ENCODE measurements at places on chromosomes 3 and 15.

DNA sequence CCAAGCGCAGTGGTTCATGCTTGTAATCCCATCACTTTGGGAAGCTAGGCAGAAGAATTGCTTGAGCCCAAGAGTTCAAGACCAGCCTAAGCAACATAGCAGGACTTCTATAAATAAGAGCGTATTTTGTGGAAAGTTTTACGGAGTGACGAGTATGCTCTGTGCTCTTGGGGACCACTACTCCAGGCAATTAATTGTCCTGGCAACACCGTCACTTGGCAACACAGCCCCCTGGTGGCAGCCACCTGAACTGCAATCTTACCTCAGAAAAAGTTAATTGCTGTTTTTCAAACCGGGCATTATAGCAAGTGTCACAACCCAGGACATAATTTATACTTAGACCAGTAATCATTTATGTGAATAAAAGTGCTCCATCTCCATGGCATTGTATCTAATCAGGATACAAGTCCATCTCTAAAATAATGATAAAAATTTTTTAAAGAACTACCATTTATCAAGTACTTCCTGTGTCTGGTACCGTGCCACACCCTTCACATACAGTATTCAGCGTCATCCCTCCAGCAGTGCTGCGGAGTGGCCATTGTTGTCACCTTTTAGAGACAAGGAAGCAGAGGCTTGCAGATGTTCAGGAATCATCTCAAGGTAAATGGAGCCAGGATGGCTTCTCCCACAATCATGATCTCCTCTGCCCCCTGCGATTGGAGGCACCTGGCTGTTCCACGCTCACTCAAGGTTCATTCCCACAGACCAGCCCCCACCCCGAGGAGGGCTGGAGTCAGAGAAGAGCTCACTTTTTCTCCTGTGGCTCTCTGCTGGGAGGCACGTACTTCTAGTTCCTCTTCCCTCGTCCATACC is 34.5 kb downstream of the PLA2G4D start:
- H3K36me3 ChIP-seq: no peaks in the 10 kb centered on the region
- no peaks in the 10 kb centered on the region for H3K27me3 ChIP-seq
- no peak overlapping the region for H3K27ac ChIP-seq

DNA sequence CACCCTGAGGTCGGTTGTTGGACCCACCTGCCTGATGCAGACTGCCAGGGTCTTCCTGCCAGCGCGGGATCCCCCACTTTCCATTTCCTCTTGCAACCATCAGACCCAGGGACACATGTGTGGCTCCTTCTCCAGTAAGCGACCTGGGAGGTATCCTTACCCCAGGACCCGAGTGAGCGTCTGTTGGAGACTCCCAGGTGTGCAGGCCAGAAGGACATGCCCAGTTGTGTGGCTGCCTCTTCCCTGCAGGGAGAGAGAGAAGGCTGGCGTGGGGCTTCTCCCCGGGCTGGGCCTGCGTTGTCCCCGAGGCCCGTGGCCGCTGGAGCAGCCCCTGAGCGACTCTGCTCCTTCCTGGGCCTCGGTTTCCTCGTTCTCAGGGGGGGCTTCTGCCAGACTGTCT is 56.8 kb downstream of the APBA2 start:
- H3K36me3 ChIP-seq: no peaks in the 10 kb centered on the region
- no peaks in the 10 kb centered on the region for H3K27me3 ChIP-seq
- H3K4me3 ChIP-seq: no peak overlapping the region
- H3K27ac ChIP-seq: no peak overlapping the region
- no peaks in the 10 kb centered on the region for H3K4me1 ChIP-seq

DNA sequence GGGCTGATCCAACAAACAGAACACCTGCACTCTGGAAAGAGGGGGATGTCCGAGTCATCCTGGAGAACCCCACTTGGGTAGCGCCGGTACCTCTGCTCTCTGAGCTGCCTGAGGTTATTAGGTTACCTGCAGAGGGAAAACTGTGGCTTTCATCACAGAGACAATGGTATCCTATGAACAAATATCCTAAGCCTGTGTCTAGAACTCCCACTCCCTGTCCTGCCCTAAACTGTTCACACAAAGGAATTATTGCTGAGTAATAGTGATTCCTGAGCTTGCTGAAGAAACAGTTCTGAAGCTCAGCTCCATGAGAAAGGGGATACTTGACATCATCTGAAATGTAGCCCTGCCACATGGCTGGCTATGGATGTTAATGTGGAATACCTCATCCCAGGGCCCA is 31.9 kb upstream of the WNT5A start:
- peaks cover 2% of the 10 kb centered on the region for H3K4me1 ChIP-seq
- no peak overlapping the region for H3K27ac ChIP-seq
- H3K36me3 ChIP-seq: no peaks in the 10 kb centered on the region
- no peak for DNase-seq
- H3K27me3 ChIP-seq: no peaks in the 10 kb centered on the region
- no peak overlapping the region for H3K4me3 ChIP-seq

- no peaks in the 10 kb centered on the region for H3K27me3 ChIP-seq
- no peaks in the 10 kb centered on the region for H3K4me1 ChIP-seq
- H3K27ac ChIP-seq: no peak overlapping the region
- no peaks in the 10 kb centered on the region for H3K36me3 ChIP-seq
Measured at GRCh38 chr3:187025656-187026316, 95.5 kb downstream of the ST6GAL1 start.

GRCh38 chr3:195542698-195543499 is at the start of gene PPP1R2:
Gene PPP1R2, minus strand, starts transcription at chr3:195543325. Its CDS starts 300 bp downstream, at chr3:195543025.
- no peaks in the 10 kb centered on the region for H3K36me3 ChIP-seq
- DNase-seq: peak; percentile 61
- no peaks in the 10 kb centered on the region for H3K27me3 ChIP-seq
- peak within 1 kb of the TSS; percentile 60 for H3K4me3 ChIP-seq

DNA sequence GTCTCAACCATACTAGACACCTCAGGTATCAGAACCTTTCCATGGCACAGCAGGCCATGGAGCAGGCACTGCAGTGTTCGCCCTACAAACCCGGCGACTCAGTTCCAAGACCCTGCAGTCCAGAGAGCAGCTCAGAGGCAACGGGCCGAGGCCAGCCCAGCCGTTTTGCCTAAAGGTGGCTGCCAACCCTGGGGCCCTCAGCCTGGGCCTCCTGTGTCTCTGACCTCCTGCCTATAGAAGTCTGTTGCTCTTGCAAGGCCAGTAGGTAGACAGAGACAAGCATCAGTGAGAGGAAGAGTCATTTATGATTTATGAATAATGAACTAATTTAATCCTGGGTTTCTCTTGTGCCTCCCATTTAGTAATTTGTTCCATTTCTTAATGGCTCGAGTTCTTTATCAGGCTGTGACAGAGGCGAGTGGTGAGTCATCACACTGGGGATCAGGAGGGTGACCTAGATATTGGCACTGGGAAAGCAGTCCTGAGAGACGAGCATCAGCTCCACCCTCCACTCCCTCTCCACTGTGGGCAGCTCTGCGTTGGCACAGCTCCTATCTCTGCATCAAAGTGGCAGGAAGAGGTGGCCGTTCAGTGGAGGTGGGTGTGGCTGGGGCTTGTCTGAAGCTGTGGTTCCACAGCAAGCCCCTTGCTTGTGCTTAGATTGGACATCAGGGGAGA is 79.8 kb downstream of the ABHD5 start:
- no peaks in the 10 kb centered on the region for H3K36me3 ChIP-seq
- no peak for DNase-seq
- peaks cover 4% of the 10 kb centered on the region for H3K4me1 ChIP-seq
- H3K27ac ChIP-seq: no peak overlapping the region

DNA sequence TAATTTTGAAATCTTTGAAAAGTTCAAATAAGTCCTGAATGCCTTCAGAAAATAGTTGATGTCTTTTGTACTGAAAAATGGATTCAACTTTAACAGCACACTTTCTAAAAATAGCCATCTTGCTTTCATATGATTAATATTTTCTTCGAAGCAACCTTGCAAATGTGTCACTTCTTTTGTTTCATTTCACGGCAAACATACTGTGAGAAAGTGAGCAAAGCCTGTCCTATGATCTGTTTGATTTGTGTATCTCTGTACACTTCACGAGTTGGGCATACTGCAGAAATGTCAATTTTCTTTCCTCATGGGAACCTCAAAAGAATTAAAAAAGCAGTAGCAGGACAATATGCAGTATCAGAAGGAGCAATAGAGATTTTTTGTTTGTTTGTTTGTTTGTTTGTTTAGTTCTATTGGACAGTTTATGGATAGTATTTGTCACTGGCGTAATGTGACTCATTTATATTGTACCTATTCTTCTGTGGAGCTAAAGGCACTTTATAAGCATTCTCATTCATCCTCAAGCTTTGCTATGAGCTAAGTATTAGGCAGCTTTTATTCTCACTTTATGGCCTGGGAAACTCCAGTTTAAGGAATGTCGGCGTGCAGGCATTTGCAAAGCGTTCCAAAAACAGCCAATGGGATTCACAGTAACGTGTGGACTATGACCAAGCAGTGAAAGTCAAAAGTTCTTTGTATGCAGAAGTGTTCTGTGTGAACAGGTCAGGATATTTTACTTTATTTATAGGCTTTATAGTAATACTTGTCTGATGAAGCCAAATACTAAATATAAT is 572.0 kb downstream of the NAALADL2 start:
- H3K4me3 ChIP-seq: no peak overlapping the region
- no peak for DNase-seq
- no peaks in the 10 kb centered on the region for H3K27me3 ChIP-seq
- no peaks in the 10 kb centered on the region for H3K4me1 ChIP-seq

DNA sequence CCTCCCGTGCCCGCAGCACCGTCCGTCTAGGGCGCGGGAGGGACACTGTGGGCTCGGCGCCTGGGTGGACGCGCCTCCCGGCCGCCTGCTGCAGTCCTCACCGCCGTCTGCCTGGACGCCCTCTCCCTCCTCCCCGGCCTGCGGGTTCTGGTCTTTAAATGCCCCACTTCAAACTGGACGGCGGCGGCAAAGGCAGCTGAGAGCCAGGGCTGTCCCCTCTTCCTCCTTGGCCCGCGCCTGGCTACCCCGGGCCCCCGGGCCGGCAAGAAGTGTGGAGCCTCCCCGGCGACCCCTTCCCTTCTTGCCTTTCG is 426 bp downstream of the CBLB start:
- H3K27ac ChIP-seq: no peak overlapping the region
- no peaks in the 10 kb centered on the region for H3K36me3 ChIP-seq
- peak overlapping the region; percentile 81 for H3K4me3 ChIP-seq

DNA sequence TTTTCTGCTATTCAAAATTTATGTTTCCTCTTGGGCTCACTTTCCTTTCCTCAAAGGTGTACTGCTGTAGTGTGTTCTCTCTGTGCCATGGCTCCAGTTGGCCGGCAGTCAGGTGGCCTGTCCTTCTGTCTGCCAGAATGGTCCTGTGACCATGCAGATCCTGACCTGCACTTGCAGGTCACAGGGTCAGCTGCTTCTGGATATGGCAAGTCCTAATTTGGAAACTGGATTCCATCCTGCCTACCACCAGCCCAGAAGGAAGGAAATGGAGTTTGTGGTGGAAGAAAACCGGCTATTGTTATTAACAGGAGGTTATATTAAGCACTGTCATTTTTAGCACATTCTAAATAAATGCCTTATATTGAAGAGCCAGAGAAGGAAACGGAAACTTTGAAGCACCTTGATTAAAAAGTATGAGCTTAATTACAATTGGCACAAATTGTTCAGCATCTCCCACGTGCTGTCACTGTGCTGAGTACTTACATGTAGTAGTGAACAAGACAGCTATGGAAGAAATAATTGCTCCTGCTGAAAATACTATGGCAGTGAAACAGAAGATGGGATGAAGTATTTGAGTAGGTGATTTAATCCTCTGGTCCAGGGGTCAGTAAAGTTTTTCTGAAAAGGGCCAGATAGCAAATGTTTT is 362.8 kb downstream of the PTPRG start:
- H3K27me3 ChIP-seq: no peaks in the 10 kb centered on the region
- H3K27ac ChIP-seq: no peak overlapping the region
- no peak for DNase-seq
- peaks cover 7% of the 10 kb centered on the region for H3K4me1 ChIP-seq

DNA sequence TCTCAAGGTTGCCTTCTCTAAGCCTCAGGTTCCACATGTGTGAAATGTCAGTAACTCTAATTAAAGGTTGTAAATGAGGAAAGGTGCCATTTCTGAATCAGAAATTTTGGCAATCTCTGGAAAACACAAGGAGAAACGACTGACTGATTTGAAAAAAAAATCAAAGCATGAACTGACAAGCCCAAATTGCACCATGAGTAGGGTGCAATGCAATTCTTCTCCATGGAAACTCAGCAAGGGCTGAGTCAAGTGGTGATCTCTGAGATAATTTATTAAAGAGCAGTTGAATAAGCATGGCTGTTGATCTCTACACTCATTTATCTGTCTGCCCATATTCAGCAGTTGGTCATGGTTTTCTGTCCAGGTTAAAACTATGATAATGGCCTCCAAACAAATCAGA is 201.6 kb upstream of the CMC1 start:
- no peaks in the 10 kb centered on the region for H3K4me1 ChIP-seq
- H3K36me3 ChIP-seq: no peaks in the 10 kb centered on the region
- no peak overlapping the region for H3K4me3 ChIP-seq
- H3K27ac ChIP-seq: no peak overlapping the region

DNA sequence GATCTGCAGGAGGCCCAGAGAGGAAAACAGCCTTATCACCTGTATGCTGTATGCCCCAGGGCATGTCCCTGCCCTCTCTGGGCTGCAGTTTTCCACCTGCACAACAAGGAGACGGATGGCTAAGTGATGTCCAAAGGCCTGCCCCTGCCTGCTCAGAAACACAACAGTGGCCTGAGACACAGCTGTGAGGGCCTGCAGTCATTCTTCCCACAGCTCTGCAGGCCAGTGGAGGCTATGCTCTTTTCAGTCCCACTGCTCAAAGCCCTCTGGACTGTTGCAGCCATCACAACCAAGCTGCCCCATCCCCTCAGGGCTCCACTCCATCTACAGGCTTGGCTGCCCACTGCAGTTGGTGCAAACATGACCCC is 5.2 kb upstream of the TBC1D2B start:
- DNase-seq: no peak
- no peaks in the 10 kb centered on the region for H3K4me1 ChIP-seq
- H3K27ac ChIP-seq: no peak overlapping the region
- H3K27me3 ChIP-seq: no peaks in the 10 kb centered on the region
- no peaks in the 10 kb centered on the region for H3K36me3 ChIP-seq

GRCh38 chr3:124576565-124577493 is 153.4 kb upstream of the UMPS start:
- no peak overlapping the region for H3K4me3 ChIP-seq
- no peaks in the 10 kb centered on the region for H3K36me3 ChIP-seq
- H3K4me1 ChIP-seq: no peaks in the 10 kb centered on the region
- H3K27me3 ChIP-seq: no peaks in the 10 kb centered on the region

GRCh38 chr3:120850381-120851295 is 57.4 kb upstream of the STXBP5L start:
- H3K4me1 ChIP-seq: peaks cover 1% of the 10 kb centered on the region
- no peaks in the 10 kb centered on the region for H3K27me3 ChIP-seq
- no peak overlapping the region for H3K4me3 ChIP-seq
- no peaks in the 10 kb centered on the region for H3K36me3 ChIP-seq
- DNase-seq: no peak

DNA sequence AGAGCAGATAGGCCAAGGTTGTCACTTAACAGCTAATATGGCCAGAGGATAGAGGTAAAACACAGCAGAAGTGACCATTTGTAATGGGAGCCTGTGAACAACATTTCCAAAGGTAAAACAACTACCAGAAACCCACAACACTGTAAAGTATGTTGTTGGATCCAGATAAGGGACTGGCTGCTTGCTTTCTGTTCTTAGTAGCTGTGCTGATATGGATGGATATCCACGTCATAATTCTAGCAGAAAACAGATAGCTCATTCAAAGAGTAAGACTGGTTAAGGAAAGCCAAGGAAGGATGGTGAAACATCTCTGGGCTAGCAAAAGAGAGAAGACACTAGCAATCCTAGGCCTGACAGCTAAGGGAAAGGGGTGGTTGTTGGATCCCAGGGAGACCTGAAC is 36.9 kb upstream of the SPRED1 start:
- H3K36me3 ChIP-seq: no peaks in the 10 kb centered on the region
- DNase-seq: no peak
- peaks cover 1% of the 10 kb centered on the region for H3K4me1 ChIP-seq
- no peaks in the 10 kb centered on the region for H3K27me3 ChIP-seq

All from iPS DF 6.9 (cell line).